ENCODE measurements at places on chromosomes 6 and 20. TPM values are rescaled to one million over a fixed set of nuclear protein-coding genes. Genes with fewer than 3 reads are reported as not detected.

OPRM1 gene
- polyA plus RNA-seq: 0.02 TPM

FAM184A gene
- 3.3 TPM for polyA plus RNA-seq

OXT gene
- 3.6 TPM for polyA plus RNA-seq

CTCFL gene
- polyA plus RNA-seq: 0.07 TPM

GTF2H4 gene
- polyA plus RNA-seq: 35.4 TPM

DNAH8 gene
- polyA plus RNA-seq: 0.11 TPM

- no peaks in the 10 kb centered on the region for H3K27me3 ChIP-seq
- H3K4me3 ChIP-seq: no peak overlapping the region
- no peaks in the 10 kb centered on the region for H3K36me3 ChIP-seq
Observed at GRCh38 chr6:72999995-73000394, 225.3 kb downstream of the KHDC1L start.

- peak; percentile 46 for DNase-seq
- H3K36me3 ChIP-seq: no peaks in the 10 kb centered on the region
- no peaks in the 10 kb centered on the region for H3K27me3 ChIP-seq
- no peak overlapping the region for H3K4me3 ChIP-seq
Observed at GRCh38 chr6:53048431-53049195, 16.6 kb upstream of the FBXO9 start.

DNA sequence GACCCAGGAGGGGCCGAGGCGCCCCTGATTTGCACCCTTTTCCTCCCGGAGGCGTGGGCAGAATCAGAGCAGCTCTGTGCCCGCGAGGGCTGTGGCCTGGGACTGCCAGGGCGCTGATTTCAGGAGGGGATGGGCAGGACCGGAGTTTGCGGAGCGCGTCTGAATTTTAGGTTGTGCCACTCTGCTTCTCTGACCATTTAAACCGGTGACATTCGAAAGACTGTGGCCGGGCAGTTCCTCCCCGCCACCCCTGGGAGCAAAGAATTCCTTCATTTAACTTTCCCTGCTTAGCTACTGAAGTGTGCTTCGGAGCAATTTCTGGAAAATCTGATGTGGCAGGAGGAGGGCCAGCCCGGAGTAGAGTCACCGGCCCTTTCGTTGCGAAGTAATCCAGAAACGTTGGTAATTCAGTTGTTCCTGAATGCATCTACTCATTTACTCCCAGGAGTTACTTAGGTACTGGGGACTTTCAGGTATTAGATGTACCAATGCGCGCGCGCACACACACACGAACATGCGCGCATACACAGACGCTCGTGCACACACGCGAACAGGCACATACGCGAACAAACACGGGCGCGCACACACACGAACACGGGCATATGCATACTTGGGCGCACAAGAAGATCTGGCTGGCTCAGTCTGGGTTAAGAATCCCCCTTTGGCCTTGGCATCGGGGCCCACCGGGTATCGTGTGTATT is 568 bp downstream of the CCDC170 start:
- no peaks in the 10 kb centered on the region for H3K36me3 ChIP-seq
- peaks cover 13% of the 10 kb centered on the region for H3K4me1 ChIP-seq
- H3K27ac ChIP-seq: no peak overlapping the region

GRCh38 chr6:18154507-18155149 is at the start of gene TPMT:
TPMT (minus strand) TSS chr6:18155077; CDS start chr6:18149127, 5,950 bp downstream.
- no peak for DNase-seq
- no peaks in the 10 kb centered on the region for H3K27me3 ChIP-seq
- peaks cover 14% of the 10 kb centered on the region for H3K4me1 ChIP-seq
- peaks cover 3% of the 10 kb centered on the region for H3K36me3 ChIP-seq

DNA sequence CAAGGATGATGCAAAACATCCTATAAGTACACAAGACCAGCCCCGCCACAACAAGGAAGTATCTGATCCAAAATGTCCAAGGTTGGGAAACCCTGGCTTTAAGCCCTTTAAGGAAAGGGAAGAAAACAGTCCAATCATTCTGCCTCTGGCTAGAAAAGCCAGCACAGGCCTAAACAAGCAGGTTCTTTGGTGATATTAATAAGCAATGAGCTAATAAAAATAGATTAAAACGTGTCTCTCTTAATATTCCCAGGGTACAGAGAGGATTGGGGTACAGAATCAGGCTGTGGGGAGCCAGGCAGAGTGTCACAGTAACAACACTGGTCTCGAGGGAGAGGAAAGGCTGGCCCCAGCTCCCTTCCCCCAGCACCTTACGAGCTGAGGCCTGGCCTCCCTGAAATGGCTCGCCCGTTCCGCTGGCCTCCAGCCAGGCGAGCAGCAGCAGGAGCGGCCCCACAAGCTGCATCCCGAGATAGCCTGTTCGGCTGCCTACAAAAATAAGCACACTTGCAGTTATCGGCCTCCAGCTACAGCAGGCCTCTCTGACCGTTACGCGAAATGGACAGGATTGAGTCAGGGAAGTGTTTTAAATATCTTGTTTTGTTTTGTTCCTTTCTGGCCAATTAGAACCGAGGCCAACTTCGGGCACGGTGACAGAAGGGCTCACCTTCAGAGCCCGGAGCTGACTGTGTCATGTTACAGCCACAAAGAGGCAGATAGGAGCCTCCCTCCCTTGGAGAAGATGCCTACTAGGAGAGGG is 4.0 kb upstream of the ZMYND8 start:
- H3K27me3 ChIP-seq: peaks cover 17% of the 10 kb centered on the region
- H3K36me3 ChIP-seq: no peaks in the 10 kb centered on the region
- no peak for DNase-seq

- no peak for DNase-seq
- no peaks in the 10 kb centered on the region for H3K36me3 ChIP-seq
- H3K27ac ChIP-seq: no peak overlapping the region
- H3K4me3 ChIP-seq: no peak overlapping the region
- H3K27me3 ChIP-seq: no peaks in the 10 kb centered on the region
Observed at GRCh38 chr20:51236421-51236820, 213.5 kb upstream of the KCNG1 start.

- H3K36me3 ChIP-seq: peaks cover 39% of the 10 kb centered on the region
- H3K4me3 ChIP-seq: no peak overlapping the region
- no peak for DNase-seq
Observed at GRCh38 chr6:43434001-43434840, 6.9 kb downstream of the ABCC10 start.

DNA sequence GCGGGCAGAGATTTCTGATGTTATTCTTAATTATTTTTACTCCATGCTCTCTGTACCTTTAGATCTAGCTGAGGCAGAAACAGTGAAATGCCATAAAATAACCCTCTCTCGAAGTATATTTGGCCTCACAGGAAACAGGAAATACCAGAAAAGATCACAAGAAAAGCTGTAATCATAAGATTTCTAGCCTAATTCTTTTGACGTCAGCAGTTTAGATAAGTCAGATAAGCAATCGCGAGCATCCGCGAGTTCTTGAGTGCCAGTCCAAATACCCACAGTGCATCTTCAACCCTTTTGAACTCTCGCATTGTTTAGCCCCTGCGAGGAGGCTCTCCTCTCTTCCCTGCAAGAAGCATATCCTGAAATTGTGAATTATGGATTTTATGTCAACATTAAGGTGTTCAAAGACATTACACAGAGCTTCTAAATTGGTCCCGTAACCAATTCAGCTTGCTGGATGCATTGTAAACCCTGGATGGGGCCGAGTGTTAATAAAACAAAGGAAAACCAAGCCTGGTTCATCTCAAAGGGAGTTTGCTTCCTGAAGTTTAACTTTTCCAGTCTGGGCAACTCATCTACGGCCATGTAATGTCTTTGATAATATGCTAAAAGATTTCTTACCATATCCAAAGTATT is 198.9 kb downstream of the MTFR2 start:
- H3K27ac ChIP-seq: peak overlapping the region; percentile 7
- H3K27me3 ChIP-seq: no peaks in the 10 kb centered on the region
- DNase-seq: peak; percentile 67
- H3K36me3 ChIP-seq: no peaks in the 10 kb centered on the region

DNA sequence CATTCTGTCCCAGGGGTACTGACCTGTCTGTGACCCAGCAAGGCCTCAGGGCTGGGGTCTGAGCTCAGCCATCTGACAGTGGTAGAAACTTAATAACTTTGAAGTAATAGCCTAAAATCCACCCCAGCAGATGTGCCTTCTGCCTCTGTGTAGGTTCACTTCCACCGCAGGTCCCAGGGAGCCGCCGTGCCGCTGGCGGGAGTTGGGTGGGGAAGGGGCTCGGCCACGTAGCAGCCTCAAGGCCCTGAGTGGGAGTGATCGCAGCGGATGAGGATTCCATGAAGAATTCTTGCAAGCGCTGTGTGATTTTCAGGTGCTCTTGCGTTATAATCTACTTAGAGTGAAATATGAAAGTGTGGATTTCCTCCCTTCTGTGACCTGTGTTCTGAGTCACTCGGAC is 163.7 kb downstream of the DTNBP1 start:
- no peaks in the 10 kb centered on the region for H3K4me1 ChIP-seq
- H3K36me3 ChIP-seq: peaks cover 83% of the 10 kb centered on the region
- DNase-seq: no peak

- no peaks in the 10 kb centered on the region for H3K4me1 ChIP-seq
- H3K27ac ChIP-seq: no peak overlapping the region
- H3K36me3 ChIP-seq: no peaks in the 10 kb centered on the region
- DNase-seq: no peak
- no peak overlapping the region for H3K4me3 ChIP-seq
Observed at GRCh38 chr6:99297006-99297405, 52.5 kb downstream of the FAXC start.

GRCh38 chr6:147508866-147509608 is 547 bp downstream of the SAMD5 start:
- peaks cover 80% of the 10 kb centered on the region for H3K27me3 ChIP-seq
- H3K27ac ChIP-seq: no peak overlapping the region
- no peak for DNase-seq
- peak overlapping the region; percentile 22 for H3K4me3 ChIP-seq
